ENCODE measurements at places on chromosomes 4 and X. TPM values are rescaled to one million over a fixed set of nuclear protein-coding genes. Genes with fewer than 3 reads are reported as not detected.

DNA sequence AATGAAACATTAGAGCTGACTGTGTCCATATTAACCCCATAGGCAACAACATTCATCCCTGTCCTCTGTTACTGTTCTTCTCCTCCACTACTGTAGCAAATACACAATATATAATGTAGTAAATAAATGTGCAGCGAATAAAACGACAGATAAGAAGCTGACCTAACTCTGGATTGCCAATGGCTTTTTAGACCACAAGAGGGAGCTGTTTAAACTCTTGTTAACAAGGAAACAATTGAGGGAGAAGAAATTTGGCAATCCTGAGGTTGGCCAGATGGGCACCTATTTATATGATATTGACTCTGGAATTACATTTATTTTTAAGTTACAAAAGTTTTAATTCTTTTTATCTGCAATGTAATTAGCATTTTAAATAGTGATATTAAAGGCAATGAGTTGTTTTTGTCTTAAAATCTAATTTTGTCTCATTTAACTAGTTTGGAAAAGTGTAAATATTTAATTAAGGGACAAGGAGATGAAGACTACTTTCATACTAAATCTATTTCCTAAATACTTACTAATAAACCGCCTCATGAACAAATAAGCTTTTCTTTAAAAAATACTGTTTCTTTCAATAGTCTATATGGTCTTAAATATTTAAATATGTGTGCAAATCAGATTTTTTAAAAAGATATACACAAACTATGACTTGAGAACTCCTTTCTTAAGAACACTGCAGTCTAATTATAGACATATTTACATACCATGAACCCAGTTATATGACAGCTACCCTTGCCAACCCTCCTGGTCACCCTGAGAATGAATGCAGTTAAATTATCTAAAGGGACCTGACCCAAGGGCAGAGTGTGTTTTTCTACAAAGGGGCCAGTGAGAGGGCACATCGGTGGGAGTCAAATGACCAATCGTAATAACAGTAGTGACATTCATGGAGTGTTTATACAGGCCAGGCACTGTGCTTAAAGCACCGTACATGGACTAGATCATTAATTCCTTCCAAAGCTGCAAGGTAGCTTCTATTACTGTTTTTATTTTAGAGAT, 52.9 kb upstream of the HPF1 start:
- H3K4me1 ChIP-seq: no peaks in the 10 kb centered on the region
- H3K27me3 ChIP-seq: no peaks in the 10 kb centered on the region

DNA sequence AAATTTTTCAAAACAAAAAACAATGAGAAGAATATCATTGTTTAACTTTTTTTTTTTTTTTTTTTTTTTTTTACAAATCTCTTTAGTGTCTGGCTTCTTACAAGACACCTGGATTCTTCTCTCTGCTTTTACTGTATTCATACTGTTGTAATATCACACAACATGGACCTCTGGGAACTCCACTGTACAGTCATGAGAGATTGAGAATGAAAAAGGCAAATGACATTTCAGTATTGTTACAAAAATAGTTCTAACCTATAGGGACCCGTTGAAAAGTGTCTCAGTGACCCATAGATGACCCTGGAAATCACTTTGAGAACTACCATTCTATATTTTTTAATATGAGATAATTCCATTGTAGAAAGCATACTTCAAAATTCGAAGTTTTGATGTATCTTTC, 124.4 kb downstream of the SLIT2 start:
- no peaks in the 10 kb centered on the region for H3K27me3 ChIP-seq
- no peak overlapping the region for H3K4me3 ChIP-seq
- no peaks in the 10 kb centered on the region for H3K4me1 ChIP-seq
- DNase-seq: no peak
- H3K27ac ChIP-seq: no peak overlapping the region

- H3K4me3 ChIP-seq: no peak overlapping the region
- DNase-seq: no peak
- H3K4me1 ChIP-seq: peaks cover 9% of the 10 kb centered on the region
- no peaks in the 10 kb centered on the region for H3K36me3 ChIP-seq
- H3K27me3 ChIP-seq: no peaks in the 10 kb centered on the region
Measured at GRCh38 chrX:46572340-46572936, 1.1 kb upstream of the CHST7 start.

GRCh38 chr4:168097161-168097560, 4.8 kb downstream of the ANXA10 start:
- DNase-seq: no peak
- no peaks in the 10 kb centered on the region for H3K4me1 ChIP-seq
- H3K27me3 ChIP-seq: no peaks in the 10 kb centered on the region
- H3K27ac ChIP-seq: no peak overlapping the region
- no peak overlapping the region for H3K4me3 ChIP-seq

The SLITRK2 gene
- 0.41 TPM for total RNA-seq

- no peak overlapping the region for H3K27ac ChIP-seq
- no peaks in the 10 kb centered on the region for H3K27me3 ChIP-seq
Measured at GRCh38 chrX:21946925-21947641, 6.6 kb downstream of the SMS start.

- no peak for DNase-seq
- H3K4me3 ChIP-seq: no peak overlapping the region
- no peaks in the 10 kb centered on the region for H3K27me3 ChIP-seq
- no peak overlapping the region for H3K27ac ChIP-seq
Measured at GRCh38 chr4:96343836-96344235, 503.9 kb downstream of the PDHA2 start.

DNA sequence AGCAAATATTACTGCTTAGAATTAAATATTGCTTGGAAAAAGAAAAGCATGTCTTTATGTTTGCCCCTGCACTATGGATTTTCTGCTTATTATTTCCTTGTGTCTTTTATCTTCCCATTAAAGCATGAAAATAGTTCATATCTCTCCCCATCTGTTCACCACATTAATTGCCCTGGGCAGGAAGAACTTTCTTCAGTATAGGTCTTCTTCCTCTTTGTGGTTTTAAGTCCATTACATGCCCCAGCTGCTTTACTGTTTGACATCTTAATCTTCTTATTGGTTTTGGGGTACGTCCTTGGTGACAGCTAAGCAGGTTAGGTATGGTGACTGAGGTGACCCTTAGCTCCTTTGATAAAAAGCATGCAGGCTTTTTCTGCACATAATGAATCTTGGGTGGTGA, 157.3 kb downstream of the AASDH start:
- H3K27me3 ChIP-seq: no peaks in the 10 kb centered on the region
- no peak for DNase-seq
- H3K4me3 ChIP-seq: no peak overlapping the region
- no peaks in the 10 kb centered on the region for H3K4me1 ChIP-seq

The RTL3 gene
- 0.55 TPM for total RNA-seq

- no peaks in the 10 kb centered on the region for H3K36me3 ChIP-seq
- no peak overlapping the region for H3K27ac ChIP-seq
- H3K27me3 ChIP-seq: no peaks in the 10 kb centered on the region
- no peaks in the 10 kb centered on the region for H3K4me1 ChIP-seq
Measured at GRCh38 chrX:74363914-74364313, 57.4 kb upstream of the SLC16A2 start.

- no peaks in the 10 kb centered on the region for H3K27me3 ChIP-seq
- H3K4me1 ChIP-seq: no peaks in the 10 kb centered on the region
- H3K27ac ChIP-seq: no peak overlapping the region
- no peak overlapping the region for H3K4me3 ChIP-seq
Measured at GRCh38 chrX:19194285-19195242, 72.3 kb upstream of the ADGRG2 start.

GRCh38 chr4:102553982-102554381, 52.8 kb downstream of the NFKB1 start:
- H3K27me3 ChIP-seq: no peaks in the 10 kb centered on the region
- no peak overlapping the region for H3K4me3 ChIP-seq
- DNase-seq: no peak
- no peaks in the 10 kb centered on the region for H3K36me3 ChIP-seq
- peaks cover 43% of the 10 kb centered on the region for H3K4me1 ChIP-seq

Data from right atrium auricular region (tissue), 2 donors.